ENCODE measurements at places on chromosomes 16 and 17. TPM values are rescaled to one million over a fixed set of nuclear protein-coding genes. Genes with fewer than 3 reads are reported as not detected.
A peak's percentile ranks its signal among the peaks of the same experiment; 100 is the strongest.

GRCh38 chr17:6706996-6707395 lies 6.2 kb downstream of the SLC13A5 start:
- H3K4me1 ChIP-seq = peaks cover 7% of the 10 kb centered on the region
- H3K27me3 ChIP-seq = peaks cover 11% of the 10 kb centered on the region
- no peak overlapping the region for H3K27ac ChIP-seq

DNA sequence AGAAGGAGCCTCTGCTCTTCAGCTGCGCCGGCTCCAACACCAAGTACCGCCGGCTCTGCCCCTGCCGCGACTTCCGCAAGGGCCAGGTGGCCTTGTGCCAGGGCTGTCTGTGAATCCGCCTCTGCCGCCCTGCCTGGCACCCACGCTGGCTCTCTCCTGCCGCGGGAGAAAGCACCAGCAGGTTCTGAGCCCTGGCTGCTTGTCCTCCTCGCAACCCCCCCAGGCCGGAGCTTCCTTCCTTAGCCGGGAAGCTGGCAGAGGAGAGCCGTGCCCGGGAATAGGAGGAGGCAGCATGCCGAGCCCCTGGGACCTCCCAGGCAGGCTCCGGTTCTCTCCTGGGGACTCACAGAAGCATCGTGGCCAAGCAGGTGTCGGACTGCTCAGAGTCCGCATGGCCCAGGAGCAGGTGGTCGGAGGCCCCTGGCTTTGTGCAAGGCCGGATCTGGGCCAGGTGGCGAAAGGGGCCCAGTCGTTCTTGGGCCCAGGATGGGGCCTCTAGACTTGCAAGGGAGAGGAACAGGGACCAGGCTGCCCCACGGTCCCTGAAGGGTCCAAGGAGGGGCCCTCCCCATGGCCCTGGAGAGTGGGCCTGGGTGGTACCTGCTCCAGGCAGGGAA lies 80.6 kb downstream of the MGAT5B start:
- no peaks in the 10 kb centered on the region for H3K36me3 ChIP-seq
- no peak overlapping the region for H3K27ac ChIP-seq
- peaks cover 1% of the 10 kb centered on the region for H3K27me3 ChIP-seq
- no peaks in the 10 kb centered on the region for H3K4me1 ChIP-seq

DNA sequence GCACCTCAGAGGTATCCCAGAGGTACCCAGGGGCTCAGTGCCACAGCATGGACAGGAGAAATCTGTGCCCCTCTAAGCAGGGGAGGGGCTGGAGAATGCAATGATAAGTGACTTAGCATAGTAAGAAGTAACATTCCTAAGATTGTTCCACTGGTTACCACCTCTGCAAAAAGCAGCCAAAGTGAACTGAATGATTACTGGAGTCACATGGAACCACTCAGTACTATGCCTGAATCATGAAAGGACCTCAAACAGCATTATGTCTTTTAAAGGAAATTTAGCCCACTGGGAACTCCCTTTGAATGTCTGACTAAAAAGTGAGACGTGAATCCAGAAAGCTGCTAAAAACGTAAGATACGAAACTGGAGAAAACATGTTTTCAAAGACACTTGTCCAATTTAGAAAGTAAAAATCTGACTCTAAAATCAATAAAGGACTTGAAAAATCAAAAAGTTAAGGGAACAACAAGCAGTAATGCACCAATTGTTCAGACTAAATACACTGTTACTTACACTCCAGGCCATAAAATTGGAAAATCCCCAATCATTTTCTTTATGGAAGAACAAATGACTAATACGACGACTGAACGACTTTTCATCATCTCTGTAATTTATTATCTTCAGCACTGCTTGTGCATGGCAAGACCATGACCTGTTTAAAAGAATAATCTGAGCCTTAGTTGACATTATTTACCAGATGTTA lies 38.6 kb downstream of the LITAFD start:
- H3K36me3 ChIP-seq = peaks cover 38% of the 10 kb centered on the region
- H3K27me3 ChIP-seq = peaks cover 4% of the 10 kb centered on the region
- no peaks in the 10 kb centered on the region for H3K4me1 ChIP-seq
- no peak for DNase-seq

DNA sequence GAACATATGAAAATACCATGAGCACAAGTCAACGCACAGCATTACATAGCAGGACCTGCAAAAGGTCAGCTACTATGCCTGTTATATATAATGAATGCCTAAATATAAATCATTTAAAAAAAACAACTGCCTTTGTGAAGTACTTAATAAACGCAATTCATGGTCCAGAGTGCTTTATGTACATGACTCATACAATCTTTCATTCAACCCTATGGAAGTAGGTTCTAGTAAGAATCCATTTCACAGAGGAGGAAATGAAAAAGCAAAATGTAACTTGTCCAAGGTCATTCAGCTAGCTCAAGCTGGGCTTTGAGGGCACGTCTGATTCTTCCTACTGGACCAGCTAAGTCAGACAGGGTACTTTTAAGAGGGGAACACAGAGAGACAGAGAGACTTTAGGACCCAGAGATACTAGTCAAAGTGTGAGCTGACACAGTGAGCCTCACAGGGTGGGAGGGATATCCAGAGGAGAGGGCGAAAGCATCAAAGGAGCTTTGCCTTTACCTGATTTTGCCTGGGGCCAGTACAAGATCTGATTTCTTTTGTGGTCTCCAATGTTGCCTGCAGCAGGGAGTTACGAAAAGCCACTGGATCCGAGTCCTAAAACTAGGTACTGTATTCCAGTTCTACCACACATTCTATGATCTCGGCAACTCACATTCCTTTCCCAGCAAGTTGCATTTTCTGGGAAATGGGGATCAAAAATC lies 83.4 kb upstream of the ZFHX3 start:
- H3K36me3 ChIP-seq = peaks cover 2% of the 10 kb centered on the region
- DNase-seq = no peak
- peaks cover 6% of the 10 kb centered on the region for H3K27me3 ChIP-seq
- H3K4me1 ChIP-seq = peaks cover 5% of the 10 kb centered on the region
- H3K27ac ChIP-seq = no peak overlapping the region

DNA sequence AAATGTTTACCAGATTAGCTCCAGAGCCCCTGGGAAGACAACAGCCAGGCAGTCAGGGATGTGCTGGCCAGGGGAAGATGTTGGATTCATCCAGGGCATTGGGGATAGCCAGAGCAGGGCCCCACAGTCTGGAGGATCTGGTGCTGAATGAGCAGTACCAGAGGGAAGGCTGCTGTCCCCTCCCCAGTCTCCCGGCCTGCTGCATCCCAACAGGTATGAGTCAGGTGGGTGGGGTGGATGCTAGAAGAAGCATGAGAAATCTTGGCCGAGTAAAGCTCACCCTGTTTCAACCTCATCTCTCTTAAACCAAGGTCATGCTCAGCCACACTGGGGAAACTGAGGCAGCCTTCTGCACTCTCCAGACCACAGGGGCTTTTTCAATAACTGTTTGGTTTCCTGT lies 71.9 kb upstream of the SEC14L1 start:
- no peak overlapping the region for H3K4me3 ChIP-seq
- no peaks in the 10 kb centered on the region for H3K27me3 ChIP-seq
- peaks cover 5% of the 10 kb centered on the region for H3K4me1 ChIP-seq
- H3K27ac ChIP-seq = no peak overlapping the region

DNA sequence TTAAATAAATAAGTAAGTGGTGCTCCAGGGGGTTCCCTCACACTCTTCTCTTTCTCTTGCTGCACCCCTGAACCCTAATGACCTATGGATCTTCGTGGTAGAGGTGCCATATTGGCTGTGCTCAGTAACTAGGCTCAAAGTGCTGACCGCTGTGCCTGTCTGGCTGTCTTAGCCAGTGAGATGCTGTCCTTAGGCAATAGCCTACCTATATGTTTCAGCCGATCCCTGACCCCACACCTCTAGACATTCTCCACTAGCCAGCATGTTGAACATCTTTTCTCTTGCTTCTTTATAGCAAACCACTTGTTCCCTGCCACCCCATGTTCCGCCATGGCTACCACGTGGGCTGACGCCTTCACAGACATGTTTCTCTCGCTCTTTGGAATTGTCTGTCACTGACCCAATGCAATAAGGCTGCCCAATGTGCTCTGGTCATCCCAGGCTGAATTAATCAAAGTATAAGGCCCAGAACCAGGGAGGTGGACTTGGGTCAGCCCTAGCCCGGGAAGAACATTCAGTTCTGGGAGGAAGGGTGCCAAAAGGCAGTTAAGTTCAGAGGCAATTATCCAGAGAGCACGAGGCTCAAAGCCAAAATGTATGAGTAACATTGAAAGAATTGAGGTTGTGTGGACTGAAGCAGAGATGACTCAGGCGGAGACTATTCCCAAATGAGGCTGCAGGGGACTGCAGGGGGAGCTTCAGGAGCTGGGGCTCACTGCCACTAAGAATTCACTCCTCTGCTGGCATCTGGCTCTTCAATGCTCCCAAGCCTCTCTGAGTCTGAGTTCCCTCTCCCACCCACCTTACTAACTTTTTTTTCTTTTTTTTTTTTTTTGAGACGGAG lies 28.7 kb upstream of the TNRC6A start:
- no peak overlapping the region for H3K27ac ChIP-seq
- no peak for DNase-seq
- no peaks in the 10 kb centered on the region for H3K36me3 ChIP-seq
- H3K4me1 ChIP-seq = peaks cover 4% of the 10 kb centered on the region
- H3K4me3 ChIP-seq = no peak overlapping the region

GRCh38 chr17:74052993-74053711 lies 150.3 kb upstream of the RPL38 start:
- H3K4me3 ChIP-seq = no peak overlapping the region
- no peaks in the 10 kb centered on the region for H3K36me3 ChIP-seq
- peaks cover 2% of the 10 kb centered on the region for H3K27me3 ChIP-seq
- no peak overlapping the region for H3K27ac ChIP-seq
- DNase-seq = no peak

DNA sequence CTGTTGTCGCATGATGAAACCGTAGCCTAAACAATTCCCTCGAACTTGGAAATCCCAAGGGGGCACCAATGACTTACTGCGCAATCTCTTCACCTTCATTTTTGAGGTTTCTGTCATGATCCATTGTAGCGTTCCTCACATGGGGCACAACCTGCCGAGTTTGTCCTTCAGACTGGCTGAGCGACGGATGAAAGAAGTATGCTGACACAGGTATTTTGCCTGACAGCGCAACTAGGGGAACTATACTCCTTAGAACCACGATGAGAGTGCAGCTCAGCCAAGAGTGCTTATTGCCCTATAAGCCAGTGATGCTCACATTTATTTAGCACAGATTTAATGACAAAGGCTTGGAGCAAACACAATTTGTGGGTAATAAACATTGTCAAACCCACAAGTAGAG lies 106.3 kb upstream of the ZNF267 start:
- H3K4me1 ChIP-seq = no peaks in the 10 kb centered on the region
- no peak for DNase-seq
- H3K27ac ChIP-seq = no peak overlapping the region
- peaks cover 2% of the 10 kb centered on the region for H3K27me3 ChIP-seq
- H3K36me3 ChIP-seq = peaks cover 31% of the 10 kb centered on the region
- H3K4me3 ChIP-seq = no peak overlapping the region

GRCh38 chr16:637081-638018 lies 1.2 kb upstream of the METTL26 start:
- H3K4me1 ChIP-seq = peaks cover 6% of the 10 kb centered on the region
- peaks cover 8% of the 10 kb centered on the region for H3K27me3 ChIP-seq
- peak; percentile 88 for DNase-seq
- no peak overlapping the region for H3K27ac ChIP-seq
- H3K4me3 ChIP-seq = peak overlapping the region; percentile 94

DNA sequence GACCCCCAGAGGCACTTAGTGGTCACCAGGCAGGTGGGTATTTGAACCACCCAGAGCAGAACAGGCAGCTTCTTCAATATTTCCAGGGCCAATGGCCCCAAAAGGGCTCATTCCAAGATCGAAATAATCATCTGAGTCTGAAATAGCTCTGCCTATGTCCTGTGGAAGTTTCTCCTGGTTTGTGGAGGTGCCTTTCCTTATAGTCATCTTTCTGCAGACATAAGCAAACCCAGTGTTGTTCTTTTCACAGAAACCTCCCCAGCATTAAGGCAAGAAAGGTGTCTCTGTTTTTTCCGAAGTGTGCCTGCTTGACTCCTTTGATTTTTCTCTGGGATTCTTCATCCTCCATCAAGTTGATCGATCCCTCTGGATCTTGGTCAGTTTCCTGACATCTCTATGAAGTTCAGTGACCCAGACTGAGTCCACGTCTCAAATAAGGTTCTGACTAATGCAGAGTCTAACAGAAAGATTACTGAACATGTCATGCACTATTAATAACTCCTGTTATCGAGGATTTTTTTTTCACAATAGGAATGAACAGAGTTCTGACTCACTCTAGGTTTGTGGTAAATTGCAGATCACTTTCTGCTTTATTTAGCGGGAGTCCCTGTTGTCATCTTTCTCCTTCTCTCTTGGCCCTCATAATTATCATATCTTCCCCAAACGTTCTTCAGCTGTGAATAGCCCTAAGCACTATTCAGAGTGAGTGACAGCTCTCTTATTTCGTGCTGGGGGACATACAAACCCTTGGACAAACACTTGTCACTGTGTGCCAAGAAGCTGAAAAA lies 1.5 kb downstream of the LRRC3C start:
- DNase-seq = no peak
- H3K4me3 ChIP-seq = peak overlapping the region; percentile 6
- peaks cover 6% of the 10 kb centered on the region for H3K36me3 ChIP-seq
- H3K27me3 ChIP-seq = peaks cover 3% of the 10 kb centered on the region

The TBC1D3K gene
- not detected for total RNA-seq

The KRT24 gene
- total RNA-seq = not detected

The KRTAP17-1 gene
- not detected for total RNA-seq

The GJC1 gene
- 36.5 TPM for total RNA-seq

Measured in endothelial cell (in vitro differentiated cells).